H7 (cell line): ENCODE measurements at places on chromosomes 3 and 15. TPM values are rescaled to one million over a fixed set of nuclear protein-coding genes. Genes with fewer than 3 reads are reported as not detected.

The TMCO5A gene
- not detected in 2 replicates for total RNA-seq

The RTP3 gene
- total RNA-seq, result 0.07 TPM in 1 of 2 replicates, not detected in the other

The TMEM212 gene
- not detected in 2 replicates for total RNA-seq

The CFAP44 gene
- total RNA-seq, result 0.37 and 0.73 TPM in 2 replicates

The CHDH gene
- total RNA-seq, result 8.8 and 11.7 TPM in 2 replicates

DNA sequence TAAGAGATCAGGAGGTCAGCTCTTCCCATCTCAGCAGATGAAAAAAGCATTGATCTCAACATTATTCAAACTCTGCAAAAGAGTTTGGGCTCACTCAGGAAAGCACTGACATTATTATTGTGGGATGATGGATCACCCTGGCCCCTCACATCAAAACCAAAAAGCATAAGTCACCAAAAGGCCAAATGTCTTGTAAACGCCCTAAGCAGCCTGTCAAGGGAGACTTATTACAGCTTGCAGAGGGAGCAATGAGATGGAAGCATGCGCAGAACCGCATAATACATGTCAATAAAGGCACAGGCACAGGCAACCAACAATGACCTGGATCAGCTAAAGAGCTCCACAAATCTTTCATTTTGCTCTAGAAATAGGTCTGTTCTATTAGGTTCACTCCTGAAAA, 4.6 kb downstream of the FSIP1 start:
- no peak for DNase-seq

DNA sequence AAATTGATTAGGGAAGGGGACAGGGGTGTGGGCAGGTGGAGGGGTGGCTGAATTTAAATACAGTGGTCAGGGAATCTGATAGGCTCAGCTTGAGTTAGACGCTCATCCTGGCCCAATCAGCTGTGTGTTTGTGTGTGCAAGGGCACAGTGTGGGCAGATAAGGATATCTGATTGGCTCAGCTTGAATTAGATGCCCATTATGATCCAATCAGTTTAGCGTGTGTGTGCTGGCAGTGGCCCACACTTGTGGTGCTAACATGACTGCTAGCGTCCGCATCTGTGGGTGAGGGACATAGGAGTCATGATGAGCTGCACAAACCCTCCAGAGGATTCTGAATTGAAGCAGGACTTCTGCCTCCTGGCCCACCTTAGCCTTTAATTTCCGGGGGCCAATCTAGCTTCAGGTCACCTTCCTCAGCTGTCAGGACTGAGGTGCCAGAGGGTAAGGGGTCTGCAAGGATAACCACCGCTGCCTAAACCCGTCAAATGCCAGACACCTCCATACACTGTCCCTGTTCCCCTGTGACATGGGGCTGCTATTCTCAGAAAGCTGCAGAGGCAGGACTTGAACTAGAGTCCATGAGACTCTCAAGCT, 97.3 kb downstream of the CORO2B start:
- no peak for DNase-seq

- peak; percentile 49 for DNase-seq
Observed at GRCh38 chr3:10238345-10239183, 9.7 kb upstream of the TATDN2 start.

- no peak for DNase-seq
Observed at GRCh38 chr3:133744241-133744640, 2.0 kb upstream of the TF start.

- DNase-seq, result no peak
Observed at GRCh38 chr3:16030342-16030741, 144.1 kb upstream of the GALNT15 start.

DNA sequence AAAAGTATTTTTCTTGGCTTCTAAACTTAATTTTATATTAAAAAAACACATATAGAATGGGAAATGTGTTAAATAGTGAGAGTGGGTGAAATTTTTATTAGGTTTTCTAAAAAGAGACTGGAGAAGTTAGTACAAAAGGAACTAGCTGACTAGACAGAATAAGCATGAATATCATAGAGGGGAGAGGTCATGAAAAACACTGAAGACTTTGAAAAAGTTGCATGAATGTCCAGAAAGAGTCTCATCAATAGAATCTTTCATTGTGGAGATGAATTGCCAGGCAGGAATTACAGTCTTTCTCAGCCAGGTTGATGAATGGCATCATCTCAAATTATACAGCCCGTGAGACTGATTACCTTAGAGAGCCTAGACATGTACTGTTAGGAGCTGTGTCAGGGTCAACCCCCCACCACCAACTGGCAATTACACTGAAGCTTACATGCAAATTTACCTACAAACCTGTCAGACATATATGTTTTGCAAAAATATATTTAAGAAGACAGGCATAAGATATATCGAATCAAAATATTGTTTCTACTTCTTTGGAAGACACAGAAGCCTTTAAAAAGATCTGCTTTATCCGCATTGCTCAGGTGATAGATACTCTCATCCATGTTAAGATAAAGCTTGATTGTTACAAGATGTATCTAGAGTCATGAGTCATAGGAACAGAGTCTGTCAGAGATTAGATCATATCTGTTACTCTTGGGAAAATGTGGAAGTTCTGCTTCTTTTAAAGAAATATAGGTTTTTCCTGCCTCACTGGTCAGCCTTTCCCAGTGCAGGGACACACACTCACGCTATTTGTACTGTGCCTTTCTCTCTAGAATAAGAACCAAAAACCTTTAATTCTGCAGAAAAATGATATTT, 34.8 kb upstream of the PFN2 start:
- no peak for DNase-seq

DNA sequence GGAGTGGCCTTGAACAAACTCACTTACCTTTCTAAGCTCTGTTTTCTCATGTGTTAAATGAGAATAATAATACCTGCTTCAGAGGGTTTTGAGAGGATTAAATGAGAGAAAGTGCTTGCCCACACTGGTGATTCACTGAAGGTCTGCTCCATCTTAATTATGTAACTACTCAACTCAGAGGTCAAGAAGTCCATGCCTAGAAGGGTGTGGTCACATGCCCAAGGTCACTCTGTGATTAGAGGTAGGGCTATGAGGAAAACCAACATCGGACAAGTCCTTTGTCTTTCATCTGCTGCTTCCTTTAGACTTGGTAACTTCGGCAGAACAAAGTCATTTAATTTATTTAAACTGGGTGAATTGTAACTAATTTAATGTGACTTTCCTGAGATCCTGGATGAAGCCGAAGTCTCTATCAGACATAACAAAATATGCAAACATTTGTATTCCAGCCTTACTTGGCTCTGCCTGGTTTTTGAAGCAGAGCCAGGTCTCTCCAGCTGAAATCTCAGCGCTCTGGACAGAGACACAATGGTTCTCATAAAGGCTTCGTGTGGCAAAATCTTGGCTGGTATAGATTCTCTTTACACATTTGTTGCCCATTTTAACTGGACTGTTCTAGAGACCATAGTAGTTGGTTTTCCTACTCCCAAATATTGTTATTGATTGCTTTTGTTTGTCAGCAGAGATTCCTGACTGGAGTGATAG, 3.0 kb downstream of the CHRNA7 start:
- no peak for DNase-seq

DNA sequence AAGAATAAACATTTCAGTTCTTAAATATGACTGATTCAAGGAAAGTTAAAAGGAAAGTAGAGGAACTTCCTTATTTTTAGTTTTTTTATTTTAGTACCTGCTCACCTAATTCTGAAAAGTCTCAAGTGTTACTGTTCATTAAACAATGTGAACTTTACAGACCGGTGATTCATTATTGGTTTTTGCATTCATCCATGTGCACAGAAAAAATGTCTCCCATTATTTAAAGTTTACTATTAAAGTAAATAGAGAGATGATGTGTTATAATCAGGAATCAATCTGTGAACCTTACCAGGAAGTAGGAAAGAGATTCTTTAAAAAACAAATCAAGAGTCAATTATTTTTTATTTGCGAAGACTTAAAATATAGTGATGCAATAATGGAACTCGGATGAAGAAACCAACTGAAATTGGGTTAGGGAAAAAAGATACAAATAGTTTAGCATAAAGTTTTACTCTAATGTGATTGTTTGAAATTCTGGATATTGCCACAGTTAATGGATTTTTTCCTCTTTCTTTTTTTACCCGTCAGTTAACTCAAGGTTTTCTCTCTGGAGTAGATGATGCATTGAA, 119.4 kb upstream of the SAMMSON start:
- no peak for DNase-seq

GRCh38 chr15:69559440-69560190, 107.0 kb downstream of the RPLP1 start:
- no peak for DNase-seq

GRCh38 chr3:141070229-141070628, 19.1 kb downstream of the SPSB4 start:
- DNase-seq, result no peak

- DNase-seq, result no peak
Observed at GRCh38 chr3:113747283-113748046, 630 bp downstream of the ATP6V1A start.
